ENCODE measurements at places on chromosomes 5 and 9.

GRCh38 chr5:166340039-166340438, 1951.4 kb upstream of the WWC1 start:
- no peak for DNase-seq

GRCh38 chr5:17340819-17341218, 123.4 kb downstream of the BASP1 start:
- no peak for DNase-seq

GRCh38 chr5:143694357-143694756, 117.6 kb upstream of the HMHB1 start:
- DNase-seq: no peak

DNA sequence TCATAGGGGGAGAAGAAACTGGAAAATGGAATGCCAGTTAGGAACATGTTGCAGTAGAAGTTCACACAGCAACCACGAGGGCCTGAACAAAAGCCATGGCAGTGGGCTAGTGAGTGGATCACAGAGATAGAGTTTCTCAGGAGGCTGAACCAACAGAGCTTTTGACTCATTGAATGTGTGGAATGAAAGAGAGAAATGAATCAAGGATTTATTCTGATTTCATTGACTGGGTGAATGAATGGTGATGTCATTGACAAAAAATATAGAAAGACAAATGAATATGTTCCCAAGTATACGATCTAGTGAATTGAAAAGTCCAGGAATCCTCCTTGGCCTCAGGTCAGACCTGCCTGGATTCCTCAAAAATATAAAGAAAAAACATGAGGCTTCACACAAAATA, 99.2 kb downstream of the ZNF462 start:
- no peak for DNase-seq

DNA sequence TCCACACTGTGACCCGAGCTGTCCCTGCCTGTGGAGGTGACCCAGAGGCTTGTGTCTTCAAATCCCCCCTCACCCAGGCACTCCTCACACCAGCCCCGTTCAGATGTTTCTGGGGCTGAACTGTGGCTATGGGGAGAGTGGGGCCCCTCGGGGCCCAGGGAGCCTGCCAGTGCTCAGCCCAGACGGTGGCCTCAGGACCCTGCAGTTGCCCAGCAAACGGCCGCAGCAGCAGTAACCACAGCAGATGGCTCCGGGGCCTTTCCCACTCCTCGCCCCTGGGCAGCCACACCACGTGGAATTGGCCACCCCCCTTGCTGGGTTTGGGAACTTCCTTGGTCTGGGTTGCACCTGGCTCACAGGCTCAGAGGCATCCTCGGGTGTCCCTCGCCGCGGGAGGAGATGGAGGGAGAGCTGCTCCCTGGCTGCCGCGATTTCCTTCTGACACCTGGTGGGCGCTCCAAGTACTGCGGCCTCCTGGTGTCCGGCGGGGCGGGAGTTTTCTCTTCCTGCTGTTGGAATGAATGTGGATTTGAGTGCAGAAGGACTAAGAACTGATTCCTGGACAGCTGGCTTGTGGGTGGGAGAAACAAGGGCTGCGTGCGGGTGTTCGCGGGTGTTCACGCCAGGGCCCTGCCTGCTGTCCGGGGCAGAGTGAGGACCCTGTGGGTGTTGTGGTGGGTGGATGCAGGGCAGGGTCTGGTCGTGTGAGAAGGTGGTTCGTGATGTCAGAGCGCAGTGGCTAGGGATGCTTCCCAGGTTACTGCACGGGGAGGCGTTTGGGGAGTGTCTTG, 97.5 kb downstream of the COL5A1 start:
- DNase-seq: peak; percentile 32

- no peak for DNase-seq
These were observed 1.8 kb upstream of the ADAMTS13 start for GRCh38 chr9:133420392-133420827.

DNA sequence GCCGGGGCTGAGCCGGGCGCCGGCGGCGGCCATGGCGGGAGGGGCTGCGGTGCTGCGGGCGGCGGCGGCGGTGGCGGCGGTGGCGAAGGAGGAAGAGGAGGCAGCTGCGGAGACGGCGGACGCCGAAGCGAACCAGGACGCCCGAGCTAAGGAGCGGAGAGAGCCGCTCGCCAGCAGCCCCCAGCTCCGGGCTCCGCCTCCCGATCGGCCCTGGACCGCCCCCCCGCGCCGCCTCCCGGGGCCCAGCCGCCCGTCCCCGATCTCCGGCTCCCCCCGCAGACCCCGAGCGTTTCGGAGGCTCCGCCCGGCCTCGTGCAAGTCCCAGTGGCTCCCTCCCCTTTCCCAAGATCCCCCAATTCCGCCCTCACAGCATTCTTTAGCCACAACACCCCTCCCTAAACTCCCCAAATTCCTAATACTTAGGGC, at the start of gene ASTN2:
ASTN2 (minus strand) TSS at position 152 of the 426 bp plus-strand sequence; CDS start at position 33, 119 bp downstream.
- DNase-seq: peak; percentile 54

DNA sequence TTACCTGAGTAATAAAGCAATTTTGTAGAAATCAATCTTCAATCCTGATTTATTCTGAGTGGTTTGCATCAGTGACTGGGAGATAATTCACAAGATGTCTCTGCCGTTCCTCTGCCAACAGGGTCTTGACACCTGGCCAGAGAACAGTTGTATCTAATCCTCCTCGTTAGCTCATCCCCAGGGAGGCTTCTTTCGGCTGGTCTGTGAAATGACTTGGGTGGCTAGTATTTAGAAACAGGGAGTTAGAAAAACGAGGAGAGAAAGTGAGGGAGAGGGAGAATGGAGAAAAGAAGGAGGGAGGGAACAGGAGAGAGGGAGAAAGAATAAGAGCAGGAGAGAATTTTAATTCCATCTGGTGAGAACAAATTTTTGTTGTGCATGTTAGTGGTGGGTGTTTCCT, 600.2 kb upstream of the TLE4 start:
- DNase-seq: no peak

DNA sequence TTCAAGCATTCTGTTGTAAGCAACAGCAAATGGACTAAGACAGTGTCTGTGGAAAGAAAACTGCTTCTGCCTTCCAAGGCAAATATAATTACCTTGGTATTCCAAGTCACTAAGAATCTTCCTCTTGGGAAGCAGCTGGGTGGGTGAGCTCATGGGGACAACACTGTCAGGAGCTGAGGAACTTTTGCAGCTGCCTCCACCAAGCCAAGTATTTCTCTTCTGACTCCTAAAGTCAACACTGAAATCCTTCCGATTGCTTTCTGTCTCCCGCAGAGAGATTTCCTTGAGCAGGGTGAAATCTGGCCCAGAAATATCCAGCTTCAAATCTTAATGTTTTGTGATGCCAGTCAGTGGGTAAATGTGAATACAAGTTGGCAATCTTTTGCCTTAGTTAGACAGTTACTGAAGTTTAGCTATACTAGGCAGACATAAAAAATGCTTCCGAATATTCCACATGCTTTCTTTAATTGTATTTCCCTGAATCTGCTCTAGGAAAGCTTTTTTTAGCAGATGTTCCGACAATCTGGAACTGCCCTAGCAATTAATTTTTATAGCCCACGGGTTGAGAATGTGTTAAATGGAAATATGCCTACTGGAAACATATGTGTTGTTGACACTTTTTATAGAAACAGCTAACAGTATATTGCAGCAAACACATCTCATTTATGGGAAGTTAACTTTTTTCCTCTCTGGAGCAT, 369.9 kb upstream of the DAB2 start:
- DNase-seq: no peak

DNA sequence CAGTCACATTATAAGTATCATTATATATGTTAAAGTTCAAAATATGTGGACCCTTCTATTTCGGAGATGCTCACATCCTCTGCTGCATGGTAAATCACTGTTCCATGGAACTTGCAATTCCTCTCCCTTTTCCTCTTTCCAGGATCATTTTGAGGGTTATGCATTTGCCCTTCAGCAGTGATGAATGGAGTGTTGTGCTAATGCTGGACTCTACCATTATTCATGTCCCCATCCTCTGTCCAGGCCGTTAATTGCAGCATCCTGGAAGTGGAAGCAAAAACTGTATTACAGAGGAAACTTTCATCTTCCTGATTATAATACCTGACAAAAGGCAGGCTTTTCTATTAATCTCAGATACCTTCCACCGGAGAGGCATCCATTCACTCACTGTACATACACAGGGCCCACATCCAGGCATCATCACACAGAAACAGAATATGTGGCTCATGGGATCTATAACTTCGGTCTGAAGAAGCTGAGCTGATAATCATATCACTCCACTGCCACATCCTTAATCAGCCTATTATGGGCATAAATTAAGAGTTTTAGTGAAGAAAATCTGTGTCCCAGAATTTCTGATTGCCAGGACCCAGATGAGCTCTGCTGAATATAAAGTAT, 65.0 kb upstream of the ACO1 start:
- no peak for DNase-seq

GRCh38 chr5:19266791-19267190, 721.2 kb downstream of the CDH18 start:
- no peak for DNase-seq

DNA sequence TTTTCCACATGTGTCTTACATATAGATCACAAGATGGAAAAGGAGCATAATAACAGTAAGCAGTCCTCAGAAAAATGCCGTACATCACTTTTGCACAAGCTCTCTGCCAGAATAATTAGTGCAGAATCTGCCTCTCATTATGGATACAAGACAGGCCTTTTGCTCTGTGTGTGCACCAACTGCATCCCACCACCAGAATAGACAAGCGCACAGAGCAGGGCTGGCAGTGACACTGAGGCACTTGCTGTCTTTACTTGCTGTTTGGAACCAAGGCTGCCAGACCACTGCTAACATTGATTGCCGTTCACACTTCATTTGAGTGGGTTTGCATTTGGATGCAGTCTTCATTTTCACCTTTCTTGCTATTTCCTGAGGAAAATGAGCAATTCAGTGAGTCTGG, 741.3 kb downstream of the TLE1 start:
- DNase-seq: no peak

- no peak for DNase-seq
These were observed 23.7 kb upstream of the LRRC19 start for GRCh38 chr9:27029186-27029585.

DNA sequence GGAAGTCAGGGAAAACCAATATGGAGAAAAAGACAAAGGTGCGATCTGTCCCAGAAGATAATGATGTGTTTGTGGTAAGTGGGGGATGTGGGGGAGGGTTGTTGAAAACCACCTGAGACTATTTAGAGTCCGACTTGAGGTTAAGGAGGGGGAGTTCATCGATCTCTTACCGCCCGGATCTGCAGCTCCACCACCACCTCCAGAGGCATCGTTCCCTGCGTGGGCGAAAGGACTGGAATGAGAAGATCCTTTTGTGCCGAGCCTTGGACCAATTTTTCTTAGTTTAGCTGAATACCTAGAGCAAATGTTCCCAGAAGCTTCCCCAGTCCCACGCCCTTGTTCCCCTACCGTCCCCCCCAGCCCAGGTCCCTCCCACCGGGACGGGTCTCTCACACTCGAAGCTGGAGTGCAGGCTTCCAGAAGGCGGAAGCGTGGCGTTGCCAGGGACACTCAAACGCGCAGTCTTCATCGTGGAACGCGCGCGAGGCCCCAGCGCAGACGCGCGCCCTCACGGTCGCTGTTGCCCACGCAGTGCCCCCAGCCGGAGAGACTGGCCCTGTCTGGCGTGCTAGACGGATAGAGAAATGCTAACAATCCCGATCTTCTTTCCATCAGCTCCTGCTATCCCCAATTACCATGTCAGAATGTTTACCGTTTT, at the start of gene SPATA6L:
SPATA6L (minus strand) TSS at position 439 of the 658 bp plus-strand sequence; CDS start at position 209, 230 bp downstream.
- DNase-seq: peak; percentile 58

GRCh38 chr5:111887706-111888105, 130.7 kb upstream of the NREP start:
- no peak for DNase-seq

- DNase-seq: no peak
These were observed 26.9 kb upstream of the MEGF9 start for GRCh38 chr9:120741191-120741590.

- no peak for DNase-seq
These were observed 33.4 kb upstream of the SUSD3 start for GRCh38 chr9:93024986-93025630.

DNA sequence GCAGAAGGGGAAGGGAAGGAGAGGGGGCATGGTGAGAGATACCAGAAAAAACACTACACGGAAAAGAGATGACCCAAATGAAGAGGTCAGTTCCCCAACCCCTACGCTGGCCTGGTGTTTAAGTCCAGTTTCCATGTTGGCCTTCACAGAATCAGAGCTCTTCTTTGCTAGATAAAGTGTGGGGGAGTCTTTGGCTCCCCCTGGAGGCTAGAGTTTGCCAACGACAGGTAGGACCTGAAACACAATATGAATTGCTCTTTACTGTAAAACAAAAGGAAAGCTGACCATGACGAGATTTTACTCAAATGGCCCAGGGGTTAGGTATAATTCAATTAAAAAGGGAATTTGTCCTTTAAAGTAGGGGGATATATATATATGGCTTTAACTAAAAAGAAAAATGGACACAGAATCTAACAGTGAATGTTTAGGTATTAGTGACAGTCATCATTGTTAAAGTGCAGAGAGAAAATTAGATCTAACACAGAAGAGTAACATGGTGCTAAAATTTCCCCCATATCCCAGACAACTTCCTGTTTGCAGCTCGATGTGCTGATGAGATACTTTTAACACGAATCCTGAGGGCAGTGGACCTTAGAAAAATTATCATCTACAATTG, 92.0 kb downstream of the SV2C start:
- peak; percentile 23 for DNase-seq

DNA sequence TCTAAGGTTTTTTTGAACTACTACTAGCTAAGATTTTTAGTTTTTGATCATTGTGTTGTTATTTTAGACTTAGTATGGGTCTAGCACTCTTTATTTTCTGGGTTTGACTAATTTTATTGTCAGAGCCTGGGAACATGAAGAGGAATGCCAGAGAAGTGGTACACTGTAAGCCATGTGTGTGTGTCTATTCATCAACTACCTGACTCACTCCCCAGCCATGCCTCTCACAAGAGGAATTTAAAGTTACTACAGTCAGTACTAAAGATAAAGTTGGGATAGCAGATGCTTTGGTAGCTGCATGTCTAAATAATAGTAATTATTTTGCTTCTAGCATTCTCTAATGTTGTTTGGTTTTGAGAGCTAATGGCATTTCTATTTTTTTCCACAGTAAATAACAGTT, 264.8 kb downstream of the CSNK1G3 start:
- DNase-seq: no peak

- no peak for DNase-seq
These were observed 1.7 kb downstream of the MYORG start for GRCh38 chr9:34374905-34375552.

- DNase-seq: no peak
These were observed 41.2 kb upstream of the RIOK2 start for GRCh38 chr5:97224112-97224750.

GRCh38 chr5:38672059-38672788, 115.8 kb upstream of the LIFR start:
- no peak for DNase-seq

- DNase-seq: no peak
These were observed 248.9 kb downstream of the PIK3R1 start for GRCh38 chr5:68464424-68464823.

DNA sequence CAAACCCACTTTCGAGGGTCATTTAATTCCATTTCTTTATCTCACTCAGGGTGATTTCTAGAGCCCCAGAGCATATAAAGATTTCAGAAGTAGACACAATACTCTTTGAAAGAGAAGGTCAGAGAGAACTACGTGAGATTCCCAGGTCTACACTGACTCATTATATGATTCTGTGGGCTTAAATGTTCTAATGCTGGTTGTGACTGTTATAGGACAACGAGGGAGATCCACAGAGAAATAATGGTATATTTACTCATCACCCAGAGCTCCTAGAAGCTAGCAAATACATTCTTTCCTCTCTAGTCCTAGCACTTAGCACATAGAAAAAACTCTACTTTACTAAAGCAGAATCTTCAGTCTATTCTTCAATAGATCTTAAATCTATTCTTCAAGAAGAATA, 39.4 kb upstream of the GRAMD2B start:
- no peak for DNase-seq

GRCh38 chr9:13750639-13751038, 471.1 kb upstream of the MPDZ start:
- no peak for DNase-seq
